ENCODE measurements at places on chromosomes 6 and 20.

GRCh38 chr20:14759979-14760378, 422.6 kb upstream of the FLRT3 start:
- DNase-seq = no peak

DNA sequence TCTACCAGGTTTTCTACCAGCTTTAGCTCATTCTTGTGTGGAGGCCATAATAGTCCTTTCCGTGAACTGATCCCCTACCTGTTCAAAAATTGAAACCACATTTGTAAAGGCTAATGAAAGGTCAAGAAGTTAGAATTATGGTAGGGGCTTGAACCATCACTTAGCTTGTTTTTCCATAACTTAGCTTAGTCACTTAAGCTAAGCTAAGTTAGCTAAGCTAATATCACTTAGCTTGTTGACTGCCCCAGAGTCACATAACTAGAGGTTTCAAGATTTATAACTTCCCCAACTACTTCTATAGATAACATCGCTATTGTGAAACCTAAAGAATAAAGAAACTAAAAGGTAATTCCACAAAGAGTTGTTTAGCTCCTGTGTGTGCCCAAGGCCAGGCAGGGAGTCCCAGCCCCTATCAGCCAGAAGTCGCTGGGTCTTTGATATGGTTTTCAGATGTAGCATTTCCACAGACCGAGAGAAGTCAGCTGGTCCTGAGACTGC, 131.8 kb downstream of the VEGFA start:
- DNase-seq = no peak

DNA sequence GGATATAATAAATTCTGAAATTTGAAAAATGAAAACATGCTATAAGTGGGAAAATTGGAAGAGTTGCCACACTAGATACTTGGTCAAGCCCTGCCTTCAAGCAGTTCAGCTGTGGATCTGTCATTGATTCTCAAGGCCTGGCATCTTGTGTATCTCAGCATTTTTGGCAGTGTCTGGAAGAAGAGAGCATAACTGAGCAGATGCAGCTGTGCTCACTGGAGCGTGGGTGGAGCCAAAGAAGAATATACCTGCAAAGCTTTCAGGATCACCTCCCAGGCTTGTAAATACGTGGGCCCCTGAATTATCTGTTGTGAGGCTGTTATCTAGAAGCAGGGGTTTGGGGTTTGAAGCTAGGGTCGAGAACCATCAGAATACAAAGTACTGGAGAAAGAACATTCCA, 31.3 kb upstream of the CHD6 start:
- DNase-seq = no peak

GRCh38 chr6:148523551-148523950, 180.9 kb downstream of the SASH1 start:
- no peak for DNase-seq
